ENCODE measurements at places on chromosomes 2 and 18. TPM values are rescaled to one million over a fixed set of nuclear protein-coding genes. Genes with fewer than 3 reads are reported as not detected.

The FAHD2A gene
- polyA plus RNA-seq = 64.9 TPM

The C1GALT1C1L gene
- polyA plus RNA-seq = 3.5 TPM

The TMEM247 gene
- not detected for polyA plus RNA-seq

The TMEM200C gene
- polyA plus RNA-seq = 2.1 TPM

The UGT1A3 gene
- polyA plus RNA-seq = 0.47 TPM

The RAB31 gene
- polyA plus RNA-seq = 17.3 TPM

The SRD5A2 gene
- polyA plus RNA-seq = 0.15 TPM

The GKN1 gene
- polyA plus RNA-seq = not detected

The C2orf66 gene
- not detected for polyA plus RNA-seq

The ABCB11 gene
- polyA plus RNA-seq = not detected

The ARPC2 gene
- 195 TPM for polyA plus RNA-seq

The SERPINB12 gene
- polyA plus RNA-seq = not detected

The KIAA2012 gene
- not detected for polyA plus RNA-seq

The CHN1 gene
- polyA plus RNA-seq = 6.5 TPM

The CHMP3 gene
- polyA plus RNA-seq = 123 TPM

The CCDC195 gene
- polyA plus RNA-seq = not detected

The SERPINB13 gene
- not detected for polyA plus RNA-seq

The EIF5B gene
- 36.9 TPM for polyA plus RNA-seq

The LBX2 gene
- polyA plus RNA-seq = 1.5 TPM

Data from kidney (tissue), 22 donors.